ENCODE measurements at places on chromosomes 5 and 9. TPM values are rescaled to one million over a fixed set of nuclear protein-coding genes. Genes with fewer than 3 reads are reported as not detected.

Gene UBQLN1
- total RNA-seq = 92.4 TPM

Gene SH3TC2
- total RNA-seq = 5.7 TPM

Gene C8G
- not detected for total RNA-seq

Gene GFI1B
- 1.0 TPM for total RNA-seq

Gene IL3
- total RNA-seq = not detected

Gene ARSB
- 14.6 TPM for total RNA-seq

Gene TUSC1
- total RNA-seq = 9.9 TPM

Gene C1QTNF2
- total RNA-seq = 15.1 TPM

All from skeletal muscle tissue (tissue), 5 donors.